ENCODE measurements at places on chromosomes 1 and 21.

GRCh38 chr1:63824451-63824850 lies 50.6 kb downstream of the ROR1 start:
- no peak for DNase-seq

DNA sequence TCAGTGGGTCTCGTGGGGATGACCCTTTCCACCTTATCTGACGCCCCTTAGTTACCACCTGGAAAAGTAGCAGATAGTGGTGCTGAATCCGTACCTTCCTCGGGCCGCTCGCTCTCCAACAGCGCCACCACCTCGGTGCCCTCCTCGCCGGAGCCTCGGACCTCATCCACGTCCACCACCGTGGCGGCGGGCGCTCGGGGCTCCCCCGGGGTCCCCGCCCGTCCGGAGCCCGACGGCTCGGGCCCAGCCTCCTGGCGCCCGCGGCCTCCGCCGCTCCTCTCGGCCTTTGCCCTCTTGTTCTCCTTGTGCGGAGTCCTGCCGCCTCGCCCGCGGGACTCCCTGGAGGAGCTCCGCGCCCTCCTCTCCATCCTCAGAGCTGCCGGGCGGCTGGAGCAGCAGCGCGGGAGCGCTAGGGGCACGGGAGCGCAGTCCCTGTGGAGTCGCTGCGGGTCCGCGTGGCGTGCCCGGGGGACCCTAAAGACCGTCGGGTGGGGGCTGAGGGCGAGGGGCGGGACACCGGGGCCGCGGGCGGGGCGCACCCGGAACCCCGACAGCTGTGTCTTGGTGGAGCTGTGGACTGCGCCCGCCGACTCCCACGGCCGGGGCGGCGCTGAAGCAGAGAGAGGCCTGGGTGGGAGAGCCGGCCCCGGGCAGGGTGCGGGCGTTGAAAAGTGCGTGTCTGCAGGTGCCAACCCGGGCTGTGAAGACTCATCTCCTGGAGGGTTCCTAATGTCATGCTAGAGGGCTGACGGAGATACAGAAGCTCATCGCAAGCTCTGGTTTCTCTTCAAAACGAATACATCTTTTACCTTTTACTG lies at the start of gene NPHS2:
Gene NPHS2, minus strand, starts transcription at position 452 of the 818 bp plus-strand sequence. Its CDS starts 84 bp downstream, at position 368.
- DNase-seq: no peak

GRCh38 chr1:171357179-171357578 lies 43.2 kb downstream of the FMO4 start:
- no peak for DNase-seq

- no peak for DNase-seq
Observed at GRCh38 chr1:9311029-9311428, 18.3 kb downstream of the SPSB1 start.

DNA sequence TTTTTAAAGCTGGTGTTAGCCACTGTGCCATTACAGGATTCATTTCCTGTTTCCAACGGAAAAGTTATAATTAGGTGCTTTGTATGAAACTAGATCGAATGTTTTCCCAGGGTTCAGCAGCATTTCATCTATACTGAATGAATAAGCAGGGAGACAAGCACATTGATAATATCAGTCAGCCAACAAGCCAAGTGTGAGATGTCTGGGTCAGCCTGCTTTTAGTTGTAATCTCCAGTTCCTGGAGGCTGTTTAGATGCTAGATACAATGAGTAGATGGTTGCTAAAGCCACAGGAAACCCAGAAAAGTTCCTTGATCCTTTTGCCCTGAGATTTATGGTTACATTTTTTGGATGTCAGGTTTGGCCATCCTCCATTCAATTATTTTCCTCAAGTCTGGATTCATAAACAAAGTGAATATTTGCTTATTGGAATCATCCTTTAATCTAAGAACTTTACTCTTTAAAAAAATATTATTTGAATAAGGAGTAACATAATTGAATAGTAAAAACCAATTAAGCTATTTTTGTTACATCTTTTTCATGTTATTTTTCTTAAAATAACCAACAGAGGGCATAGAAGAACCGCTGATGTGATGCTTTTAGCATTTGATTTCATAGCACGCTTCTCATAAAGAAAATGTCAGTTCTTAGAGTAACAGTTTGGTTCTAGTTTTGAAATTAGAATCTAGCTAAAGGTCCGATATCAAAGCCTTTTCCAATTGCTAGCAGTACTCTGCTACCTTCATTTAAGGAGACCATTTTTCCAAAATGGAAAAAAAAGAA lies 76.6 kb downstream of the HSPA13 start:
- peak; percentile 38 for DNase-seq

DNA sequence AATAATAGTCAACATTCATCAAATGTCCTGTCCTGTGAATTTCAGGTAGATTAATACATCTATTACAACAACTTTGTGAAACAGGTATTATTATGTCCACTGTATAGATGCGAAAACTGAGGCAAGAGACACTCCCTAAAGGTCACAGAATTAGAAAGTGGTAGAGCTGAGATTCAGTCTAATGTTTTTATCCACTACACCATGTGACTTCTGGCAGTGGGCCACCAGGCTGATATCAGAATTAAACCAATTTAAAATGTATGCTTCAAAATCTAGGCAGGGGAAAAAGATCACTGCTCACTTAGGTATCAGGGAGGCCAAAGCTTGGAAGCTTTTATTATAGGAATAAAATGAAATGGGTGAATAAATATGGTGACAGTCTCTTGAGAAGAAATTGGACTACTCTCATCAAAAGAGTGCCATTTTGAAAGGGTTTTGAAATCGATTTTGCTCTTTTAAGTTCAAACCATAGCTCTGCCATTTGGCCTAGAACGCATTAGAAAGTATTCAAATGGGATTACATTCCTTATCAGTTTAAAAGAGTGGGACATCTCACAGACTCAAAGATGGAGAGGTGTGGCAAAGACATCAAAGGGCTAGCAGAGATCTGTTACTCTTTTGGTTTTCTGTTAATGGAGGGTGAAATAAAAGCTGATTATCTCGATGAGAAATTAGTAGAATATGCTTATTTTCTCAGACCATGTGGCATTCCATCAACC lies 1.9 kb downstream of the DDAH1 start:
- no peak for DNase-seq

DNA sequence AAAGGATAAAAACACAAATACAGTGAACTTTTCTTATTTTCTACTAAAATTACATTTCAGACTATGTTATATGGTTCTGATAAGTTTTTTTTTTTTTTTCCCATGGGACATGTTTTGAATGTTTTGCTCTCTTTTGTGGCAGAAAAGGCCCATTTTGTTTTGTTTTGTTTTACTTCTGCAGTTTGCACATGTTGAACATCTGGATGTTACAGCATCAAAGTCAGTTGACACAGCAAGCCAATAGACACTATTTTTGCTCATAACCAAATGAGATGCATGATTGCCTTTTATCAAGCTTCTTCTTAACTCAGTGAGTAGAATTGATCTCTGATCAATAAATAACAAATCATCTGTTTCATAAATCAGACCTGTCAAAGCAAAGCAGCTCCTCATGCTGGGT lies 904.2 kb downstream of the ADGRL2 start:
- no peak for DNase-seq

DNA sequence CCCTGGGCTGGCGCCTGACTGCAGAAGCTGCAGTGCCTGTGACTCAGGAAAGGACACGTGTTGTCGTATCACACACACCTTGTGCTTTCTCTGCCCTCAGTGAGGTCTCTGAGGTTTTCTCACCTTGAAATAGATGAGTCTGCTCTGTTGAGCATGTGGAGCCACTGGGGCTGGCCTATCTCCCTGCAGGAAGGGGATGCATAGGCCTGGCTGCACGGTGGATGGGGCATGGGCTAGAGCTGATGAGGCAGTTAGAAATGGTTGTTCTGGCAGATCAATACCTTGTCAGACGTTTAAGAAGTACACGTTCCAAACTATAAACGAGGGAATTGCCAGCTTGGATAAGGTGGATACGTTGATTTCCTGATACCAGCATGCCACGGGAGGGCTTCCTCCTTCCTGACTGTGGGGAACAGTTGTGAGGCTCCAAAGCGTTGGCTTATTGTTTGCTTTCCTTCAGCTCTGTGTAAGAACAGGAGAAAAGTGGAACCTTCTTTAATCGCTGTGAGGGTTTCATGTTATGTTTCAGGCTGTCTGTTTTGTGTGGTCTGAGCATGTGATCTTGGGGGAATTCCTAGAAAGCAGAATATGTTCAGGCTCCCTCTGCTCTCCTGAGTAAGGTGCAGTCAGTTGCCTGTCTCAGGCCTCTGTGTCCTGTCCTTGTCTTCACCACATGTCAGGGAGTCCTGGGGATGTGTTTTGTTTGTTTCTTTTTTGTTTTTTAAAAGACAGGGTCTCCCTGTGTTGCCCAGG lies 44.8 kb downstream of the PCNT start:
- DNase-seq: no peak

GRCh38 chr1:213041443-213041842 lies 9.6 kb upstream of the RPS6KC1 start:
- DNase-seq: no peak

Measured in dermis microvascular lymphatic vessel endothelial cell (primary cell).